ENCODE measurements at places on chromosomes 4 and X. TPM values are rescaled to one million over a fixed set of nuclear protein-coding genes. Genes with fewer than 3 reads are reported as not detected.

The ZNF630 gene
- 2.7 TPM for total RNA-seq

The ABCG2 gene
- total RNA-seq: 2.3 TPM

The CSN1S1 gene
- not detected for total RNA-seq

The TRPC5OS gene
- not detected for total RNA-seq

The SSX4 gene
- not detected for total RNA-seq

The ODAPH gene
- total RNA-seq: not detected

The OTUD6A gene
- not detected for total RNA-seq

All from progenitor cell of endocrine pancreas (in vitro differentiated cells).